ENCODE measurements at places on chromosomes 6 and 20.

GRCh38 chr20:49768204-49769047 is 44.2 kb upstream of the SLC9A8 start:
- DNase-seq, result peak; percentile 30

DNA sequence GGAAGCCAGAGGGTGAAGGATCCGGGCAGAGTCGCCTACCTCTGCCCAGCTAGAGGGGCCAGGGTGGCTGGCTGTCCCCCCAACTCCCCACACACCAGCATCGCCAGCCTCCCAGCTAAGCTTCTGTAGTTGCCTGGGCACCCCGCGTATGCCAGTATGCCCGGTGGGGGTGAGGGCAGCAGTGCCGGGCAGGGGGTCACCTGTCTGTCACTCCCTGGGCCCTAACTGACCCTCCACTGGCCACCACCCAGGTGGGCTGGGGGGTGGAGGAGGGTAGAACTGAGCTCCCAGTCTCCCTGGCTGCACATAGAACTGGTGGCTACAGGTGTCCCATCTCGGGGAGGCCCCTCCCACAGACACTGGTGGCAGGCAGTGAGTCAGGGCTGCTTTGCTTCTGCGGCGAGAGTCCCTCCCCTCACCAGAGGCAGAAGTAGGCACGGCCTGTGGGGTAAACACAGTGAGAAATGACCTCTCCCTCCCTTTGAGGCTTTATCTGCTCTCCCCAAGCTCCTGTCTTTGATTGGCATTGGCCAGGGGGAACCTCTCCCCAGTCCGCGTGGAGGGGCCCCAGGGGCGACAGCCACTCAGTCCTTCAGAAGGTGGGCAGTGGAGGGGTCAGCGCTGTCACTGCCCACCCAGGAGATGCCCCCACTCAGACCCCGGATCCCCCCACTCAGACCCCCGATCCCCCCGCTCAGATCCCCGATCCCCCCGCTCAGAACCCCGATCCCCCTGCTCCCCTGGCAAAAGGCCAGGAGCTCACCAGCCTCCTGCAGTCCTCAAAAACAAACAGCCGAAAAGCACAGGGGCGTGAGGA is 2.5 kb downstream of the NTSR1 start:
- no peak for DNase-seq

- no peak for DNase-seq
Observed at GRCh38 chr6:102798636-102799035, 1405.1 kb downstream of the GRIK2 start.

DNA sequence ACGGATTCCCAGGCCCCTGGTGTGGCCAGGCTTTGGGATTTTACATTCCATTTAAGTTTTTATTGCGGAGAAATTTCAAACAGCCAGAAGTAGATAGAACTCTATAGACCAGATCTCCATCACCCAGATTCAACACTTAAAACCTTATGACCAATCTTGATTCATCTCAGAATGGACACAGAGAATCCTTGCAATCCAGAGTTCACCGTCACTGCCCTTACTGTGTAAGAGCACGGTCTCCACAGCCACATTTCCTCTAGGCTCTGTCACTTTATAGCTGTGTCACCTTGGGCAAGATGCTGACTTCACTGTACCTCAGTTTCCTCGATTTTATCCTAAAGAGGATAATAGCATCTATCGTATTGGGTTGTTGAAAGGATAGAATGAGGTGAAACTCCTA is 979 bp downstream of the ZNF133 start:
- DNase-seq, result no peak

DNA sequence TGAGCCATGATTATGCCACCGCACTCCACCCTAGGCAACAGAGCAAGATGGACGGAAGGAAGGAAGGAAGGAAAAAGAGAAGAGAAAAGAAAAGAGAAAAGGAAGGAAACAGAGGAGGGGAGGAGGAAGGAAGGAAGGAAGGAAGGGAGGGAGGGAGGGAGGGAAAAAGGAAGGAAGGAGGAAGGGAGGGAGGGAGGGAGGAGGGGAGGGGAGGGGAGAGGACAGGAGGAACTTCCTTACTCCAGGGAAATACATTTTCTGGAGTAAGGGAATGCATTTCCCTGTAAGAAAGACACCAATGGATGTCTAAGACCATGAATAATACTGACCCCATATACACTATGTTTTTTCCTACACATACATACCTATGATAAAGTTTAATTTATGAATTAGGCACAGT is 93.2 kb upstream of the NFATC2 start:
- DNase-seq, result no peak
